ENCODE measurements at places on chromosomes 12 and 14.

DNA sequence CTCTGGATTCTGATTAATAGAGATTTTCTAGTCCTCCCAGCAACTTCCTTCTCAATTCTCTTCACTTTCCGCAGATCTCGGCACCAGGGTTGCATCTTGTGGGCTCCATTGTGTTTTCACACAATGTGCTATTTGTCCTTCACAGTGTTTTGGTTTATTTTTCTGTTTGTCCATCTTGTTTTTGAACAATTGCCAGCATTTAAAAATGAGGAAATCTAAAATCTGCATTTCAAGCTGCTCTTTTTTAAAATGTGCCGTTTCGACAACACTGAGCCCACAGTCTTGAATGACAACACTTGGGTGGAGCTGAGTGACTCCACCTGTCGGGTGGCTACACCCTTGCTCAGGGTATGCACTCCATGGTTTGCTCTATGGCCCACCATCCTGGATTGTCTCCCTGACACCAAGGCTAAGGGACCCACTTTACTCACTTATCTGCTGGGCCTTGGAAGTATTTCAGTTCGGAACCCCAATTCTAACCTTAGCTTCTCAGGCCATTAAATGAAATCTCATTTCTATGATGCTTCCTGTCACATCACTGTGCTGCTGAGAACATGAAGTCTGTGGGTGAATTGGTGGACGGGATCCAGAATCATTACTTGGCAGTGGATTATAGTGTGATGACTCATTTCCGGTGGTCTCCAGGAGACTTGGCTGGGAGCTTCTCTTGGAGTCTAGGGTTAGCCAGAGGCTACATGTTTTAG, 3.4 kb upstream of the MYRFL start:
- DNase-seq, result peak; percentile 86

DNA sequence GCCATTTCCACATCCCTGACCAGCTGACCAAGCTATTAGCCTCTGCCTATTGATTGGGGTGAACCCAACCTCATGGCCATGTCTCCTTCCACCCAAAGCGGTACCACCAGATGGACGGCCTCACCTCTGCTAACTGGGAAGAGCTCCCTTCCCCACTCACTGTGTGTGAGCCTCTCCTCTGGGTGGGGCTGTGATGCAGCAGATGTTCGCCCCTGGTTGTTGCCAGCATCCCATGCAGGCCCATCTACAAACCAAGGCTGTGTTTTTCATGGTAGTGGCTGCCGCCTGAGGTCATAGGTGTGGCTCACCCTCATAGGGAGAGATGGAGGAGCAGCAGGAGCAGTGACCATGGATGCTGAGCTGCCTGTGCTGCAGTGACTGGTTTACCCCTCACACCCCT, 47.6 kb upstream of the RD3L start:
- DNase-seq, result no peak

DNA sequence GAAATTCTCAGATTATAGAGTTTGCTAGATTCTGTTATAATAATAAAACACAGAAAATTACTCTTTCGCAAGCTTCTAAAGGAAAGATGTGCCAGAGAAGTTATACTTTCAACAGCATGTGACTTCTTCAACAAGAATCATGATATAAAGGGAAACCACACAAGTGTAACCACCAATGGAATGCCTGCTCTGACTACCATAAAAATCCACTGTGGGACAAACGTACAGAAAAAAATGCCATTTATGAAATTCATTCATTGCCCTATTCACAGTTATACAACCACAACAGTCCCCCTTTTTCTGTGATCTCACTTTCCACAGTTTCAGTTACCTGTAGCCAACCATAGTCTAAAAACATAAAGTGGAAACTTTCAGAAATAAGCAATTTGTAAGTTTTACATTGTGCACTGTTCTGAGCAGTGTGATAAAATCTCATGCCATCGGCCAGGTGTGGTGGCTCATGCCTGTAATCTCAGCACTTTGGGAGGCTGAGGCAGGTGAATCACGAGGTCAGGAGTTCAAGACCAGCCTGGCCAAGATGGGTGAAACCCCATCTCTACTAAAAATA, 3.2 kb downstream of the CATSPERB start:
- DNase-seq, result no peak

DNA sequence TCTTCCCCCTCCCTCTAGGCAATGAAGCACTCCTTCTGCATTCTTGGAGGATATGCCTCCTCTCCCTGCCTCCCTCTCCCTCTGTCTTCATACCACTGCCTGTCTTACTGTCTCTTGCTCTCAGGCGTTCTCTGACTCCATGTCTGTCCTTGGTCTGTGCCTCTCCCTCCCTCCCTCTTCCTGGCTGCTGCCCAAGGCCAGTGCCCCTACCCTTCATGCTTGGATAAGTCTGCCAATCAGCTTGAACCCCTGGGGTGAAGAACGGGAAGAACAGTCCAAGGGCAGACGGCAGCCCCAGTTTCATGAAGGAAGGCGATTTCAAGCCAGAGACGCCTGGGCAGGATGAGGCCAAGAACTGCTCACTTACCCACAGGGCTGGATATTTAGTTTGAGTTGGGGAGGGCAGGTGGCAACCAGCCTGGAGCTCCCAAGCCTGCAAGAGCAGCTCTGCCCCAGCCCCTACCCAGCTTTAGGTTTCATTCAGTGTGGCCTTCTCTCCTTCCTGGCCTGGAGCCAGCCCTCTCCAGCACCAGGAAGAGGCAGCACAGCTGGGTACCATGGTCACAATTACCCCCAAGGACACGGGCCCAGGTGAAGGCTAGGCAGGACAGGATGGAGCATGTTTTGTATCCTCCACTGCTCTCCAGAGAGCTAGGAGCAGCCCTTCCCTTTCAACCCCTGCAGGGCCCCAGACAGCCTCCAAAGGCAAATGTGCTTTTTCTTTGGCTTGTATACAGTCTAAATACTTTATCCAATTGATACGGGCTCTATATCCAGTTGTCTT, 35.8 kb upstream of the LTBP2 start:
- DNase-seq, result no peak

DNA sequence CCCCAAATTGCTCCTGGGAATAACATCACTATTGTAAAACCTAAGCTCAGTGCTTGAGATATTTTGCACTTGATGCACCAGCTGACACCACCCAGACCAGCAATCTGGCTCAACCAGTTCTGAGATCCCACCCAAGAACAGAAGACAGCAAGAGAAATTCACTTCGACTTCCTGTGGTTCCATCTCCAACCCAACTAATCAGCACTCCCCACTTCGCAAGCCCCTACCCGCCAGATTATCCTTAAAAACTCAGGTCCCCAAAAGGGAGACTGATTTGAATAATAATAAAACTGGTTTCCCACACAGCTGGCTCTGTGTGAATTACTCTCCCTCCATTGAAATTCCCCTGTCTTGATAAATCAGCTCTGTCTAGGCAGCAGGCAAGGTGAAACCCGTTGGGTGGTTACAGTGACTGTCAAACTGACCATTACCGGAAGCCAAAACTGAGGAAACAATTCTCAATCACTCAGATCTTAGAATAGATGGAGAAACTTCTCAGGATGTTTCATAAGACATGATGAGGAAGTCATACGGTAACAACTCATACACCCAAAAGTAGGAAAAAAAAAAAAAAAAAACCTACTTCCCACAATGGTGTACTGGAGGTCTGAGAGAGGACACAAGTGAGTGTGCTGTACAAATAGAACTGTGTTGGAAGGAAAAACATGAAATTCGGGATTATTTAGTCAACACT, 92.4 kb downstream of the TMTC1 start:
- DNase-seq, result no peak

DNA sequence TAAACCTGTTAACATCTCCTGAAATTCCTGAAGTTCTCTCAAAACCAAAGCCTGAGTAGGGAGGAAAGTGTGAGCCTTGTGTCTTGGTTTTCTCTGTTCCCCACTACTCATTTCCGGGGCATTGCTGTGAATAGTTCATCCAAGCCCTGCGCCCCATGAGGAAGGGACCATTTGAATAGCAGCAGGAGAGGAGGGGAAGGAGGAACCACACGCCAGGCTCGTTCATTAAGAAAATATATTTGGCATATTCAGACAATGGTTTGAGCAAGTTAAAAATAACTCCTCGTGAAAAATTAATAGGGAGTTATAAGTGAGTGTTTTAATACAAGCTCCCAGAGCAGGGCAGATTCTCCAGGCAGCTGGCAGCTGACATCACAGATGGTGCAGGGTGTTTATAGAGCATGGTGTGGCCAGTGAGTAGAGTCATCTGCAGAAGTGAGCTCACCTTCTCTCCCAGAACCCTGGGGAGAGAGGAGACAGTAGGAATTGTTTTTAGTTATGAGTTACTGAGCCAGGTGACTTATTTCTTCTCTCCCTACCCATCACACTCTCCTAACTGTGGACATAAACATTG, 29.5 kb upstream of the CISTR start:
- no peak for DNase-seq

DNA sequence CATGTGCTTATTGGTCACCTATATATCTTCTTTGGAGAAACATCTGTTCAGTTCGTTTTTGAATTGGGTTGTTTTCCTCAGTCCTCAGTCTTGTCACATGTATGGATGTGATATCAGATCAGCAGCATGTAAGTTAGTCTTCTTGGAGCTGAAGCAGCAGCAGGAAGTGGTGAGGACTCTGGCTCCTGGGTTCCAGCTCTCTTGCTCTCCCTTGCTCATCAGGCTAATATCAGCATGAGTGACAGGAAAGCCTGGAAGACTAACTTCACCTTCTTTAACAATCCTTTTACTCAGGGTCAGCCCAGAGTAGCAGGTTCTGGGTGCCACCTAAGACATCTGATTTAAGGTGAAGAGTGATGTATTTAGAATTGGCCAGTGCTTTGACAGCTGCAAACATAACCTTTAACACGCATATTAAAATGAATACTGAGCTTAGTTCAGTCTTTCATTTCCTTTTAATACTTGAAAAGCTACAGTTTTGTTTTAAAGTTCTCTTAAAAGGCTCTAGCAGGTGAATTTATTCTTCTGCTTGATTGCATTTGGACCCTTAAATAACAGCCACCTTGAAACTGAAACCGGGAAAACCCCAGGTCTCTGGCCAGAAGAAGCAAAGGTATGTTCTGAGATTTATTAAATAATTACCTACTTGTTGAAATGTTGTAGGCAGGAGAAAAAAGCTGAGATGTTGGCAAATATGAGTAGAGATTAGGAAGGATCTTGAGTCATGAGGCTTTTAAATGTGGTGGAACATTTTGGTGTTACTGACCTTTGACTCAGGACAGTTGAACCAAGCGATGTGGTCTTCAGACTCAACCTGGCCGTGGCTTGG, 54.3 kb downstream of the DRAM1 start:
- DNase-seq, result no peak

DNA sequence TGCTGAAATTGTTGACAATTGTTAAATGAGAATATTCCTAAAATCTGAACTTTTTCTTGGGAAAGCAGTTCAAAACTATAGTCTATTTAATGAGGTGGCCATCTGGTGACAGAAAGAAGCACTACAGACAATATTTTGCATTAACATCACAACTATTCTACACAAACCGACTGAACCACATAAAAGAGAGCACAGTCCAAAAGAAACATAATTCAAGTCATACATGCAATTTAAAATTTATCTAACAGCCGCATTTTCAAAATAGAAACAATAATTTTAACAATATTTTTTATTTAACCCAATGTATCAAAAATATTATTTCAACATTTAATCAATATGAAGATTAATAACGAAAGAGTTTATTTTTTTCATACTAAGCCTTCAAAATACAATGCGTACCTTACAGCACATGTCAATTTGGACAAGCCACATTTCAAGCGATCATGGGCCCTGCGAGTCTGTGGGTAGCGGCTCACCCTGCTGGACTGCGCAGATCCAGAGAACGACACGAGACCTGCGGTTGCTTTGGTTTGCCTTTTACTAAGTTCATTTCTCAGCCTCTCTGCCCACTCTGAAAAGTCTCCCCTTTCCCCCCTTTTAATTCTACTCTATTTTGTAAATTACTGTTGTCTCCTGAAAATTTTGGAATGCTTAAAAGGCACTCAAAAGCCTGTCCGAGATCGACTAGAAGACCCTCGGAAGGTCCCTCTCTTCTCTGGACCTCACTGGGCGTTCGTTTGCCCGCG, 947 bp upstream of the LRRC9 start:
- DNase-seq, result peak; percentile 53

- peak; percentile 67 for DNase-seq
These were observed 10.4 kb downstream of the OTUB2 start for GRCh38 chr14:94036313-94037167.

DNA sequence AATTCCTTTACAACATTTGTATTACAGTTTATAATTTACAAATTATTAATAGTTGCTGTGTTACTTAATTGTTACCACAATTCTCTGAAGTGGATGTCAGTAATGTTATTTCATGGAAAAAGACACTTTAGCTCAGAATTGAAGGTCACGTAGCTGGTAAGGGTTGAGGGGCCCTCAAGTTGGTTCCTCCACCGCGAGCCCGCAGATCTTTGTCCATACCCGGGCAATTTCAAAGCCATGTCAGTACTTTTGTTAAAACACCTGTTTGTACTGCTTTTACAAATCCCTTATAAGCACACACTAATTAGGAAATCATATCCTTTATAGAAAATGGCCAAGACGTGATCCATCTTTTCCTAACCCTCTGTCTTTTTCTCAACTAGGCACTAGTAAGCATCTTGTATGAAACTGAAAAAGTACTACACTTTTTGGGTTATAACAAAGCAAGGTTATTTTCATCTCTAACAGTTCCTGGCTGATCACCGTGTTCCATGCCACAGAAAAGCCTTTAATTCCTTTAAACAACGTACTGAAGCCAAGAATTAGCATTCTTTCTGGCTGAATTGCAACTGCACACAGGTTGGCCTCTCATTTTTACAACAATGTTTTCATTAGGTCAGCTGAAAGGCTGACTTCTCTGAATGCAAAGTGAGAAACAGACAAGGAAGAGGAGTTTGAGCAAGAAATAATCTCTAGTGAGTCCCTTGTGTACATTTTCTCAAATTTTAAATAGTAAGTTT, 76.1 kb downstream of the CNTN1 start:
- no peak for DNase-seq

- DNase-seq, result no peak
These were observed 58.1 kb downstream of the DAAM1 start for GRCh38 chr14:59246566-59246965.

DNA sequence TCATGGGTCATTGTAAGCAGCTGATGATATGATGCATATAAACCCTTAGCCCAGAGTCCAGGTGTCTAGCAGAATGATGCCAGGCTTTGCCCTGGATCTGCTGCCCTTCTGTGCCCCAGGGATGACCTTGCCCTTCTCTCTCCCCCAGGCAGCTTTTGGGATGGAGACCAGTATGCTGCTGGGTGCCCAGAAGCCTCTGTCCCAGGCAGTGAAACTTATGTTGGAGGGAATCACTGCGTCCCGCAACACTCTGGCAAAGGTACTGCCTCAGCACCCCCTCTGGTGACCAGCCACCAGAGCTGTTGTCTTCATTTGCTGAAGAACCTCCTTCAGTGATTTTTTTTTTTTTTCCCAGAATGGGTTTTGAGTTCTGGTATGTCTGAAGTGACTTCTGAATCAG, 23.3 kb downstream of the CYP46A1 start:
- DNase-seq, result no peak

DNA sequence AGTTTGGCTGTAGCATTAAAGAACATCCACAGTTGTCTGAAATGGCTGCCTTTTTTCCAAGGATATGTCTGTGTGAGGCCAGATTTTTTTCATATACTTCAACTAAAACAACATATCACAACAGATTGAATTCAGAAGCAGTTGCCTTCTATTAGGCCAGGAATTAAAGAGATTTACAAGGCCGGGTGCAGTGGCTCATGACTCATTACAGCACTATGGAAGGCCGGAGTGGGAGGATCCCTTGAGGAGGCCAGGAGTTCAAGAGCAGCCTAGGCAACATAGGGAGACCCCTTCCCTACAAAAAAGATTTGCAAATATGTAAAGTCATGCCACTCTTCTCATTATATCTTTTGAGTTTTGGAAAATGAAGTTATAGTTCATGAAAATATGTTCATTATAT, 108.6 kb downstream of the KTN1 start:
- peak; percentile 46 for DNase-seq
